ENCODE measurements at places on chromosomes 7 and 10.

DNA sequence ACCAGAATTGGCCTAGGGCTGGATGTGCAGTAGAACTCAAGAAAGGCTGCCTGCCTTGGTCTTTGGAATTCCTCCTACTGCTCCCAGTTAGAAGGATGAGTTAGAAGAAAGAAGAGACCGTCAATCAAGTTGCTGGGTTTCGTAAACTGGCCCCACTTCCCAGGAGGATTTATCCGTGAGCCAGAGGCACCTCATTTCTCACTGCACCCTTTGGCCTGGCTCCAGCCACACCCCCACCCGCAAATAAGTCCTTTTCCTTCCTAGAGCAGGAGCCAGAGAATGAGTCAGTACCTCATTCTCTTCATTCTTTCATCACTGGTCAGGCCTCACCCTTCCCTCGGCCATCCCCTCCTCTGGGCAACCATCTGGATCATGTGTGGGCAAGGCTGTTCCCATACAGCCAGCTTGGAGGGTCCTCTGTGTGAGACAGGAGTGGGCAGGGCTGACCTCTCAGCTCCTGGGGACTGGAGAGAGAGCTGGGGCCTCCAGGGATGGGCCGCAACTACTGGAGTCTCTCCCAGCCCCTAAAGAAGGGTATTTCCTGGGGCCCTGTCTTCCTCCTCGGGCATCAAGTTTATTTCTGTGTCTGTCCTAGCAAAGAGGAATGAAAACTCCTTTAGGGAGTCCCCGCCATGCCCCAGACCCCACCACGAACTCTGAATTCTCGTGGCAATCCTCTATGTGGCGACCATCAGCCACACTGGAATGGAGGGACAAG lies 87.2 kb upstream of the DUSP5 start:
- DNase-seq = no peak

DNA sequence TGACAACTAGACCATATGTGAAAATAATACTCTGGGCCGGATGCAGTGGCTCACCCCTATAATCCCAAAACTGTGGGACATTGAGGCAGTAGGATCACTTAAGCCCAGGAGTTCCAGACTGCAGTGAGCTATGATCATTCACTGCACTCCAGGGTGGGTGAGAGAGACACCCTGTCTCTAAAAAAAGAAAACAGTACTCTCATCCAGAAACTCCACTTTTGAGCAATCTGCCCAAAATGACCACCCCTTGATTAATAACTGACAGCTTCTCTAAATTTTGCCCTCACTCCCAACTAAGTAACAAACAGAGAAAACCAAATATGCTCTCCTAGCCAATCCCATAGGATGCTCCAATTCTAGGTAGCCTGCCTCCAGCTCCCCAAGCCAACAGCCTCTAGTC lies 62.5 kb upstream of the AKR1E2 start:
- DNase-seq = no peak

DNA sequence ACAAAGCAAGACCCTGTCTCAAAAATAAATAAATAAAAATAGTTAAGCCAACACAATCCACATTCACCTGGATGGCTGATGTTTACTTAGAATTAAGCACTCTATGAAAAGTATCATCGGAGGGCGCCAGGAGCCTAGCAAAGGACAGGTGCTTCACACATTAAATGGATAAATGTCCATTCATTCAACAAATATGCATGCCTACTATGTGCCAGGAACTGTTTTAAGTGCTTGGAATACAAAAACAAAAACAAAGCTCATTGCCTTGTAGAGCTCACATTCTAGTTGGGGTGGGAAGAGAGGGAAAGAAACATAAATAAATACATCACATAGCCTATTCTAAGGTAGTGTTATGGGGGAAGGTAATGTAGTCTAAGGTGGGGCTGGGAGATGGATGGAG lies 4.1 kb downstream of the BAIAP2L1 start:
- DNase-seq = no peak

DNA sequence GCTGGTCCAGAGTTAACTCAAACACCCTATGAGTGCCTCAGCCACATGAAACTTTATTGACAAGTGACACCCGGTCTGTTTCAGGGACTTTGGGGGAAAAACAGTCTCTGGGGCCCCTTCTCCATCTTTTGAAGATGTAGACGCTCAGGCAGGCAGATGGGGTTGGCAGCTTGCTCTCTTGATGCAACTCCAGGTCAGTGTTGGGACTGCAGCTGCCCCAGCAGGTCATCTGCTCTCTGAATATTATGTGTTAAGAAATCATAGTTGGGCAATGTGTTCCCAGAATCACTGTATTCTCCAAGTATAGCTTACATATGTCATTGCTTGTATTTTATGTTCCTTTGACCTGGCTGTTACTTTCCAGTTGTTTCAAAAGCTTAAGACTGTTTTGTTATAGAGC lies 544.9 kb upstream of the MGMT start:
- no peak for DNase-seq

DNA sequence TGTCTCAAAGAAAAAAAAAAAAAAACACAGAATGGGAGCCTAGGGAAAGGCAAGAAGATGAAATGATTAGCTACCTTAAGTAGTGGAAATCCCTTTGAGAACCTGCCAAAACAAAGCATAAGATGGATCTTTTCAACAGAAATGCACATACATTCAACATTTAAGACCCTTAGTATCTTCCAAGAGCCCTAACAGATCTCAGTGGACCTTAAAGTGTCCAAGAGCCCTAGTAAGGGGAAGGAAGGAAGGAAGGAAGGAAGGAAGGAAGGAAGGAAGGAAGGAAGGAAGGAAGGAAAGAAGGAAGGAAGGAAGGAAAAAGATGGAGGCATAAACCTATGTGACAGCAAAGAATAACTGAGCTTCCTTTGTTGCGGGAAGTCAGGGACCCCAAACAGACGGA lies 11.6 kb upstream of the MACROH2A2 start:
- DNase-seq = no peak

DNA sequence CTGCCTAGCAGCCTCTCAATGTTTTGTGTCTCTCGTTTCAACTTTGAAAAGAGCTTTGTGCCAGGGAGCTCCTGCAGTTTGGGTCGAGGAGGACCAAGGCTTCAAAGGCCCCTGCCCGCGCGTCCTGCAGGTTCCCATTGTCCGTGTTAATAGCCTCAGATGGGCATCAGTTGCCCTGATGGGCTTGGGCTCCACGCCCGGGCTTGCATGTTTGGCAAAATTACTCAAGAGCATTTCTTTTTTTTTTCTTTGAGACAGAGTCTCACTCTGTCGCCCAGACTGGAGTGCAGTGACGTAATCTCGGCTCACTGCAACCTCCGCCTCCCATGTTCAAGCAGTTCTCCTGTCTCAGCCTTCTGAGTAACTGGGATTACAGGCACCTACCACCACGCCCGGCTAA lies 636.6 kb downstream of the SDK1 start:
- DNase-seq = no peak

DNA sequence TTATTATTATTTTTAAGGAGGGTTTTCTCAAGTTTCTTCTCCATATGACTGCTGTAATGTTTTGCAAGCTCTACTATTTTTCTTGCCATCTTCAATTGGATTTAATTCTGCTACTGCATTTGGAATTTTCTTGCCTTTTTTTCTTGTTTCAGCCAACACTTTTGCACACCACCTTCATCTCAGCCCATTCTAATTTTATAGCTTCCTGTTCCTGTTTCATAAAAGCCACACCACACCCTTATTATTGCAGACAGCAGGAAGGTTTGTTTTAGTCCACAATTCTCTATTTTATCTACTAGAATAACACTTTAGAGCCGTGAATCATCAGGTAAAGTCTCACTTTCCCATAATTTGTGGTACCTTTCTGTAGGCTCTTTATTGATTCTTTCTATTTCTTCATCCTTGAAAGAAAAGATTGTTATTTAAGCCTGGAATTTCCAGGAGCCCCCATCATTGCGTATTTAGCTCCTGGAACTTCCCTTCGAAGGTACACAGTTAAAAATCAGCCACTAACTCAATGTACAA lies 209.3 kb upstream of the TBX20 start:
- DNase-seq = no peak

DNA sequence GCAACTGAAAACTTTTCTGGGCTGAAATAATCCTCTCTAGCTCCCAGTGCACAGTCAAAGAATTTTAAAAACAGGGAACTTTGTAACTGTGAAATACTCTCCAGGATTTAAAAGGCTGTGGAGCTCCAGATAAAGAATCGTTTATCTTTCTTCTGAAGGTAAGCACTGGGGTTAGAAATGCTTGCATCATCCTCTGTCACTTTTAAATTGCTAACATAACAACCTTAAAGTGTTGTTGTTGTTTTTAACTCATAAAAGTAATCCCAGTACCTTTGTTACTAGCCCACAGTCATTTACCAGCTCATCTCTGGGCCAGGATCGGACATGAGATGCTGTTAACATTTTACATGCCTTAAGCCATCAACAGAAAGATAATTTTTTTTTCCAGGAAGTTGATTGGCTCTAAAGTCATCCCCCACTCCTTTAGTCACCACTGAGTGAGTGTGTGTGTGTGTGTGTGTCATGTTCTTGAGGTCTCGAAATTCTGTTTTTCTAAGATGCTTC lies at the start of gene SLC39A12:
TSS of gene SLC39A12 (plus strand) at position 51 of the 504 bp plus-strand sequence. CDS start 1,359 bp downstream, outside the sequence.
- no peak for DNase-seq

Data from urinary bladder (tissue), 4 donors.